ENCODE measurements at places on chromosomes 6 and 20.

DNA sequence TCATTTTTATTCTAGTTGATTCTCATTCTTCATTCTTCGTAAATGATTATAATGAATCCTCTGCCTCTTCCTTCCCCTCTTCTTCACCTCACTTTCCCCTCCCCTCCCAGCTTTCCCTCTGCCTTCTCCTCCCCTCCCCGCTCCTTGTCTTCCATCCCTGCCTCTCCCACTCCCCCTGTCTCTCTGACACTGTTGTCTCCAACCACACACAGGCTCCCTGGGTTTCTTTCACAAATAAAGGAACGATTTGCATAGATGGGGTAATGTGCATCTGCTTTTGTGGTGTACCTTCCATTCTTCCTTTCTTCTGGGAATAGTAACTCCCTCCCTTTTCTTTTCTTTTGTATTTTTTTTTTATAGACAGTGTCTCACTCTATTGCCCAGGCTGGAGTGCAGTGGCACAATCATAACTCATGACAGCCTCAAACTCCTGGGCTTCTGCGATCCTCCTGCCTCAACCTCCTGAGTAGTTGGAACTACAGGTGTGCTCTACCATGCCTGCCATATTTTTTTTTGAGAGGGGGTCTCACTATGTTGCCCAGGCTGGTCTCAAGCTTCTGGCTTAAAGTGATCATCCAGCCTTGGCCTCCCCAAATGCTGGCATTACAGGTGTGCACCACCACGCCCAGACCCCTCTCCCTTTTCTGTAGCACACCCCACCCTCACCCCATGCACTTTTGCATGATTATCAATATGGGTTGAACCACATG, 318.6 kb downstream of the PRKN start:
- no peak for DNase-seq

DNA sequence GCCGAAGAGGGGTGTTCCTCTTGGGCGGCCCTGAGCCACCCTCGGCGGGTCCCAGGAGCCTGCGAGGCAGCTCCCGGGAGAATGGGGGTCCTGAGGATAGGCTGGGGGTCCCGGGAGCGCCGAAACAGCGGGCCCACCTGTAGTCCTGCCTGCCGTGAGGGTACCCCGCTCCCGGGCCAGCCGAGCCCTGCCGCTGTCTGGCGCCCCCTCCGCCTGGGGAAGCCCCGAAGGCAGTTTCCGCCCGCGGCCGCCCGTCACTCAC, 280 bp downstream of the SPATA2 start:
- no peak for DNase-seq

GRCh38 chr6:4656106-4656505, 120.1 kb upstream of the CDYL start:
- DNase-seq = no peak

- DNase-seq = no peak
These were observed 83.5 kb upstream of the TMEM181 start for GRCh38 chr6:158476389-158476788.

- DNase-seq = no peak
These were observed 121.3 kb downstream of the JPH2 start for GRCh38 chr20:44065401-44066340.

DNA sequence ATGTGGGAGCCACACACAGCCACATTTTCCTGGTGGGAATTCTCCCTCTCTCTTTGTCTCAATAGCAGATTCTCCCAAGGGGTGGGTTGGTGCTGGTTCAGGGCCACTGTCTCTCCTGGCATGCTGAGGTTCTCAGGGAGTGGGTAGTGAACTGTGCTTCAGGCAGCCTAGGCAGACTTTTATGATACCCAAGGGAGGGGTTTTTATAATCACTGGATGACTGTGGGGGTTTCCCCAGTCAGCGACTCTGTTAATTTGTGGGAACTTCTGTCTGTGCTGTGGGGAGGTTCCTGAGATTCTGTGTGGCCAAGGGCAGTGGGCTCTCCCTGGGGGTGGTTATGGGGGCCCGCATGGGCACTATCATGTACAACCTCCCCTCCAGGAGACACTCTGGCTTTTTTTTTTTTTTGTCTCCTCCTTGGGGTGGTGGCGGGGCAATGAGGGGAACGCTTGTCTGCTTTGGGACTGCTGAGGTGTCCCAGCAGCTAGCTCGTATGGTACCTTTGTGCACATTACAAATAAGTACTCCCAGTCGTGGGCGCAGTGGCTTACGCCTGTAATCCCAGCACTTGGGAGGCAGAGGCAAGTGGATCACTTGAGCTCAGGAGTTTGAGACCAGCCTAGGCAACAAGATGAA, 10.0 kb downstream of the PTK7 start:
- DNase-seq = no peak

- no peak for DNase-seq
These were observed 8.3 kb downstream of the BAK1 start for GRCh38 chr6:33571637-33572316.

DNA sequence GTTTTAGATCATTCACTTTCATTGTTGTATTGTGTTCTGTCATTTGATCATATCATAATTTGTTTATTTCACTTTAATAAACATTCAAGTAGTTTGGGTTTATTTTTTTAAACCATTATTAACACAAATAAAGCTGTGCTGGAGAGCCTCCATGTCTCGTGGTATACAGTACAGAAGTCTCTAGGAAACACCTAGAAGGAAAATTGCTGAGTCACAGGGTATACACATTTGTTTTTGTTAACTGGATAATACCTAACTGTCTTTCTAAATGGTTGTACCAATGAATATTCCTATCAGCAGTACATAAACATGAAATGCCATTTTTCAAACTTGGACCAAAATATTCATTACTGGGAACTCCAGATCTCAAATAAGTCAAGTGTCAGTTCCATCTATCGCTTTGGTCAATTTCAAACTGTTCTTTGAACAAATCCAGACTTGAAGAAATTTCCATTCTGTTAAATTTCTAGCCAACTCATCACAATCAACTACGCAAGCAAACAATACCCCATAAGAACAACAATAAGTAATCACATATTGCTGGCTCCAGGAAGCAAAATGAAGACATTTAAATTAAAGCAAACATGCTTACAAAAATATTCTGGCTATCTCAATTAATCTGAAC, 138.1 kb downstream of the ATXN1 start:
- DNase-seq = no peak

DNA sequence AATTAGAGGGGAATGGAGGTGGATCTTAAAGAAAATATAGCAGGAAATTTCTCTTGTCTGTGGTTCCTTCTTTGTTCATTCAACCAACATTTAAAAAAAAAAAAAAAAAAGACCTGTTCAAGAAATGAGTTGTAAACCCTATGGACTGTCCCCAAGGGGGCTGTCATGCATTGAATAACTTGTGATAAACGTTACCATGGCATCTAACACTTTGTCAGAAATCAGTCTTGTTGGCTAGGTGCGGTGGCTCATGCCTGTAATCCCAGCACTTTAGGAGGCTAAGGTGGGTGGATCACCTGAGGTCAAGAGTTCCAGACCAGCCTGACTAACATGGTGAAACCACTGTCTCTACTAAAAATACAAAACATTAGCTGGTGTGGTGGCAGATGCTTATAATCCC, 381.7 kb downstream of the BCKDHB start:
- no peak for DNase-seq

DNA sequence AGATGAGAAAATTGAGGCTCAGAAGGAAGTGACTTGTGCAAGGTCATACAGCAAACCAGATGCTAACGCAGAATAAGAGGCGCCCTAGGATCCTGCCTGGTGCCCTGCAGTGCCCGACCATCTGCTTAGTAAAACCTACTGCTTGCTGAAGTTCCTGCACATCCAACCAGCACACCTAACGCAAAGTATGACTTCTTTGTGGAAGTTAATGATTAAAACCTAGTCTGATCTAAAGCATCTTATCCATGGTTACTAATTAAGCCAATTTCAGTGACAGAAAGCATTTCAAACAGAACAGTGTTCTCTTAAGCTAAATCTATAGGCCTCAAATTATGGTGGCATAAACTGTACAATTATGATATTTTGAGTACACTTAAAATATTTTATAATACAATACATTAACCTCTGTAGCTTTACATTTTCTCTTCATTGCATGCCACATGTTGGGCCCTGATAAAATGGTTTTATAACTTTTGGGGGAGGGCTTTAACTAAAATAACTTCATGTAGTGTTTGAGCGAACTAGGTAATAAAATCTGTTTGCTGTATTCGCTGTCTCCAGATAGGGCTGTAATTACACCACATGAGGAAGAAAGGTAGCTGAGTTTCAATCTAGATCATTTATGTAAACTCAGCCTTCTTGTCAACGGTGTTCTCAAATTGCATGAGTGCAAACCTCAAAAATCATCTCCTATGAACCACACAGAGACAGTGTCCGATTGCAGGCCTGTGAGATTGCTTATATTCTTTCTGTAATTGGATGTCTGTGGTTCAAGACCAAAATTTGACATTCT, 37.5 kb upstream of the BEND3 start:
- no peak for DNase-seq

GRCh38 chr20:1423625-1424106, 30.8 kb upstream of the FKBP1A start:
- DNase-seq = no peak

GRCh38 chr20:53613748-53614147, 20.1 kb upstream of the ZNF217 start:
- DNase-seq = no peak

GRCh38 chr6:45691426-45691825, 313.7 kb upstream of the SUPT3H start:
- no peak for DNase-seq

Data from activated CD4-positive, alpha-beta T cell treated with anti-CD3 and anti-CD28 coated beads for 1 hour (primary cell).